ENCODE measurements at places on chromosomes 3 and 15. TPM values are rescaled to one million over a fixed set of nuclear protein-coding genes. Genes with fewer than 3 reads are reported as not detected.

DNA sequence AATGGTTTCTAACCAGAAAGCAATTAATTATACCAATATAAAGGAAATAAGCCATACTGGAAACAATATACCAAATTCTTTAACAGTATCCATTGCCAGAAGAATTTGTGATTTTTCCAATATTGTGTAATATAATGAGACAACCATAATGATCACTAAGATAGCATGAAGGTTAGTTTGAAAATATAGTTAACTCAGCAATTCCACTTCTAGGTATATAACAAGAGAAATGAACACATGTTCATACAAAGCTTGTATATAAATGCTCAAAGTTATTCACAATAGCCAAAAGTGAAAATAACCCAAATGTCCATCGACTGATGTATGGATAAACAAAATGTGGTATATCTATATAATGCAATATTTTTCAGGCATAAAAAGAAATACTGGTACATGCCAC, 369.1 kb downstream of the TBC1D5 start:
- DNase-seq: no peak

GRCh38 chr3:128077202-128077624, 25.0 kb downstream of the SEC61A1 start:
- no peak for DNase-seq

DNA sequence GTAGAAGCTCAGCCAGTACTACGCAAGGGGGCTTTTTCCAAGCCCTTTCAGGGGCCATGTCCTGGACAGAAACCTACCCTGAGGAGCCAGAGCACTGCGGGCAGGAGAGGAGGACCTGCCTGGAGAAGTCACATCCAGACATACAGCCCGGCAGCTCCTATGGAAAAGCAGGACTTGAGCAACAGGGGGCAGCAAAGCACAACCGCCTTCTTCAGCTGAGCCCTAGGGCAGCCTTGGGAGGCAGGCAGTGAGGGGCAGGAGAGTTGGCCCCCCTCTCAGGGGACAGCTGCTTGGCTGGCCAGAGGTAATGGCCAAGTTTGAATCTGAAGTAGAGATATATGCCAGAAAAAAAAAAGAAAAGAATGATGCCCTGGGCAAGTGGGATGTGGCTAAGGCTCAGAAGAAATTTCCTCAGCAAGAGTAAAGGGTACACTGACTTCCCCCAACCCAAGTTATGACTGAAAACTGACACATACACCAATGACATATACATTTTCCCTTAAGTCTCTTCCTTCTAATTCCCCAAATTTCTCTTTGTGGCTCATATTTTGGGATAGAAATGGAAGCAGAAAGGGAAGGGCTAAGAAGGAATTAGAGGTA, 56.9 kb downstream of the CYP19A1 start:
- no peak for DNase-seq

DNA sequence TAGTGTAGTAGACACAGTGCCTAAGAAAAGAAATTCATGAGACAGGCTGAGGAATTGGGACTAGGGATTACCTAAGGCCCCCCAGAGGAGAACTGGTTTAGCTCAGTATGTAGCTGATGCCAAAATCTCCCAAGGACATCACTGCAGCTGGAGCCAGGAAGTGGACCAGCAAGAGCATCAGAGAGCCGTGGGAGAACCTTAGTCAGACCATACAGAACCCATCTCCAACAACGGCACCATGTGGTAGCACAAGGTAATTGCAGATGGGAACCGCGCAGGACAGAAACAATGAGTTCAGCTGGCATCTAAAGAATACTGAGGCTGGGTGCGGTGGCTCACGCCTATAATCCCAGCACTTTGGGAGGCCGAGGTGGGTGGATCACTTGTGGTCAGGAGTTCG, 81.7 kb downstream of the WNT5A start:
- DNase-seq: no peak

GRCh38 chr15:27846722-27847395, 252.3 kb downstream of the OCA2 start:
- peak; percentile 58 for DNase-seq

DNA sequence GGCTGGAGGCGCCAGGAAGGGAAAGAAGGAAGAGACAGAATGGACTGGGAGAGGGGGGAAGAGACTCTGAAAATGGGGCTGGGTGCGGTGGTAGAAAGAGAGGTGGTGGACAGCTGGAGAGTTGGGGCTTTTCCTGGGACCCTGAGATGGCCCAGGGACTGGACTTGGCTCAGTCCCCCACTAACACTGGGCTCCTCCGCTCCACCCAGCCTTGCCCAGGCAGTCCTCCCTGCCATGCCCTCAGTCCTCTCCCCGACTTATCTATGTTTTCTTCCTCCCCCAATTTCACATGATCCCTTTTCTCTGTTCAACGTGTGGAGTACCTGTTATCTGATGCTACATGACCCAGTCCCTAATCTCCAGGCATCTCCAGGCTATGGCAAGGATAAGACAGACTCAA, 6.3 kb upstream of the HCN4 start:
- no peak for DNase-seq

DNA sequence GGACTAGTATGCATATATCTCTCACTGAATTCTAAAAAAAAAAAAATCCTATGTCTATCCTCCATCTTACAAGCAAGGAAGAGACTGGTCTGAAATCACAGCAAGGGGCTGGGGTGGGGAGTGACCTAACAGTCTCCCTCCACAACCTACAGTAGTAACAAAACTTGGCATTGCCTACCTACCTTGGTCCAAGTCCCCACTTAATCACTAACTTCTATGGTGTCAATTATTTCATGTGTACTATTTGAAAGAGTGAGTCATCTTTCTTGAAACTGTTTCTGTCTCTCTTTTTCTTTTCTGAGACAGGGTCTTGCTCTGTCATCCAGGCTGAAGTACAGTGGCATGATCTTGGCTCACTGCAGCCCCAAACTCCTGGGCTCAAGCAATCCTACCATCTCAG, 36.8 kb downstream of the CHAC1 start:
- DNase-seq: no peak

GRCh38 chr3:38588371-38588971, 61.0 kb downstream of the SCN5A start:
- DNase-seq: peak; percentile 95

DNA sequence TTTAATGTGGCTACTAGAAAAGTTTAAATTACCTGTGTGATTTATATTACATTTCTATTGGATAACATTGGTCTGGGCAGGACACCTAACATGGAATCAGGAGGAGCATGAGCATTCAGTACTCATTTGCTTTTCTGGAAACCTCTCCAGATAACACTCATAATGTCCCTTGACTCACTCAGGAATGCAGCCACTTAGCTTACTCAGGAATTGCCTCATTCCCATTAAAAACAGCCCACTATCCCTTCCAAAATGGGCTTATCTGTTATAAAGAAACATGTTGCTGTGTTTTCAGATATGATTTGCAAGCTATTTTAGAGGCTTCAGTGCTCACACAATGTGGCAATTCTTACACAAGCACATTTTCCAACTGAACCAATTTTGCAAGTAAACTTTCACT, 17.1 kb downstream of the GBE1 start:
- no peak for DNase-seq

DNA sequence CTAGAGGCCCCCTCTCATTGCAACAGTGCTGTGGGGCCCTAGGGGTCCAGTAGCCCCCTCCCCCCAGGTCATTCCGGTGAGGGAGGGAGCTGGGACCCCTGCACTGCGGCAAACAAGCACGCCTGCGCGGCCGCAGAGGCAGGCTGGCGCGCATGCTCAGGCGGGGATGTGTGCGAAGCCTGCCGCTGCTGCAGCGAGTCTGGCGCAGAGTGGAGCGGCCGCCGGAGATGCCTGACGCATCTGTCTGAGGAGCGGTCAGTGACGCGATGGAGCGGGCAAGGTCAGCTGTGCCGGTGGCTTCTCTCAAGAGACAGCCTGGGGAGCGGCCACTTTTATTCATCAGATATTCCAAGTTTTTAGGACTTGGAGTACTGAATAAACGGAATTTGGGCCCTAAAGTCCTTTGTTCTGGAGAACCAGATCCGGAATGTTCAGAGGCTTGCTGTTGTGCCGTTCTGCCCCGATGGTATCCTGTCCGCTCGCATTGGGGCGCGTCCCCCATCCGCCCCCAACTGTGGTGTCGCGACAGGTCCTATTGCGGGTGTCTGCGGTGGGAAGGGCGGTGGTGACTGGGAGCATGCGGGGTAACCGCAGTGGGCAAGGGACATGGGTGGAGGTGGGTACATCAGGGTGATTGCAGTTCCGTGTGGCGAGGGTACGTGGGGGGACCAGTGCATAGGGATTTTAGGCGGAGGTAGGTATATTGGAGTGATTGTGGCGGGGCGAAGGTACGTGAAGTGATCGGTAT, at the start of the genes SNRPN and SNURF:
SNRPN (plus strand) TSS at position 205 of the 748 bp plus-strand sequence. CDS start 19,467 bp downstream, outside the sequence.
SNURF (plus strand) TSS at position 205 of the 748 bp plus-strand sequence; CDS start at position 267, 62 bp downstream.
- DNase-seq: peak; percentile 82

DNA sequence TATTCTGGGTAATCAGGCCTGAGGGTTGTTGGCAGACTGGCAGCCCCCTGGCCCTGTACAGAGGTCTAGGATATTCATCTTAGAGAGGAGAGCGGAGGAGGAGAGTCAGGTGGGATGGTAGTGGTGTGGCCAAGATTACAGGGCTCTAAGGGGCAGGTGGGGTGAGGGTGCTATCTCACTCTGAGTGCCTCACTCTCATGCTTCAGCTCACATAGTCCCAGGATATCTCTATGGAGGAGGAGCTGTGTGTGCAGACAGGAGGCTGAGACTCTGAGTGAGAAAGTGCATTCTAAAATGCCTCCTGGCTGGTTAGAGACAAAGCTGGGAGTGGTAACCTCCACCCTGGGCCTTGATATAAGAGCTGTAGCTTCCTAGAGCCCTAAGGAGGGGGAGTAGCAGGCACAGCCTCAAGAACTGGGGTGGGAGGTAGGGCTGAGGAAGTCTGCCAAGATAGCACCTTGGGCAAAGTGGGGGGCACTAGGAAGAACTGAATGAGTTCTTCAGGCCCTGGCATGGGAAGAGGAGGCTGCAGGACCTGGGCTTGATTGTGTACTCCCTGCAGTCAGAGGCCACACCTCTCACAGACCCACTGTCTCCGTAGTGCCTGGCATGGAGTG, 39.9 kb downstream of the CLSTN2 start:
- peak; percentile 56 for DNase-seq

DNA sequence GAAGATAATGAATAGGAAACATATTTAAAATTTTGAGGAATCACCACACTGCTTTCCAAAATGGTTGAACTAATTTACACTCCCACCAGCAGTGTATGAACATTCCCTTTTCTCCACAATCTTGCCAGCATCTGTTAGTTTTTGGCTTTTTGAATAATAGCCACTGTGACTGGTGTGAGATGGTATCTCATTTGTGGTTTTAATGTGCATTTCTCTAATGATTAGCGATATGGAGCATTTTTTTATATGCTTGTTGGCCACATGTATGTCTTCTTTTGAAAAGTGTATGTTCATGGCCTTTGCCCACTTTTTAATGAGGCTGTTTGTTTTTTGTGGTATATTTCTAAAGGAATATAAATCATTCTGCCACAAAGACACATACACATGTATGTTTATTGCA, 166.3 kb downstream of the NECTIN3 start:
- DNase-seq: no peak

- DNase-seq: no peak
Measured at GRCh38 chr3:101779822-101780381, 891 bp downstream of the NXPE3 start.

DNA sequence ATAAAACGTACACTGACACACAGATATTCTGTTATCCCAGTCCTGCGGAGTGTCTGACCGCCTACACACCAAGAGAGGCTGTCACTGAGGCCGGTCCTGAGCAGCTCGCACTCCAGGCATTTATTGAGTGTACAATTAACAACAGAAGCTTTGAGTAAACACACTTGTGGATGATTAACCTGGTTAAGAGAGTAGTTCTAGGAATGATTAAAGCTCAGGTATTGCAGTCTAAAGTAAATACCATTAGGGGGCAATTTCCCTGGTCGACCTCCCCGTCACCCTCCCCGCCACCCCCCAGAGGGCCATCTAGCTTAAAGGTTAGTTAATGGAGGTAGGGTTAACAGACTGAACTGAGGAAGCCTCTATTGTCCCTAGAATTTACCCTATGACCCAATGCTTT, 1278.5 kb downstream of the NSUN3 start:
- no peak for DNase-seq

DNA sequence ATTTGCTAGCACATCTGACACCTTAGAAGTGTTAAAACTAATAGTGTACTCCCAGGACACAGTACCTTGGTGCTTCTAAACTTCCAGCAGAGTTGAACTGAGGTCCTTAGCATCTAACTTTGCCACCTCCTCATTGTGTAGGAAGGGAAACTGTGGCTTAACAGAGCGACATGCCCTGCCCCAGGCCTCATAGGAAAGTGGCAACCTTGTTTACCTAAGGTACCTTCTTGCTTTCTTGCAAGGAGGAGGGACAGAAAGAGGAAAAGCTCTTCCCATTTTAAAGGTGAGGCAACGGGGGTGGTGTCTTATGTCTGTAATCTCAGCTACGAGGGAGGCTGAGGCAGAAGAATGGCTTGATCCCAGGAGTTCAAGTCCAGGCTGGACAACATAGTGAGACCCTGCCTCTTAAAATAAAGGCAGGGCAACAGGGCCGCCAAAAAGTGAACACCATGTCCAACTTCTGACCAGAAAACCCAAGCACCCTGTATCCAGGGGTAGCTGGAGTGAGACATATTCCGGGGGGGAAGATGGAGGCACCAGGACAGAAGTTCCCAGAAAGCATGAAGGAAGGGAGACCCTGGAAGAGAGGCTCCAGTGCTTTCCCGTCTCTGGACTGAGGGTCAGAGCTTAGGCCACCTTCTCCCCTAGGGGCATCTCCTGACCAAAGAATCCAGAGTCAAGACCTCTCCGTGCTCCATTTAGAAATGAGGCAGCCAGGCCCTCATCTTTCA, 540 bp upstream of the KLHL40 start:
- no peak for DNase-seq

DNA sequence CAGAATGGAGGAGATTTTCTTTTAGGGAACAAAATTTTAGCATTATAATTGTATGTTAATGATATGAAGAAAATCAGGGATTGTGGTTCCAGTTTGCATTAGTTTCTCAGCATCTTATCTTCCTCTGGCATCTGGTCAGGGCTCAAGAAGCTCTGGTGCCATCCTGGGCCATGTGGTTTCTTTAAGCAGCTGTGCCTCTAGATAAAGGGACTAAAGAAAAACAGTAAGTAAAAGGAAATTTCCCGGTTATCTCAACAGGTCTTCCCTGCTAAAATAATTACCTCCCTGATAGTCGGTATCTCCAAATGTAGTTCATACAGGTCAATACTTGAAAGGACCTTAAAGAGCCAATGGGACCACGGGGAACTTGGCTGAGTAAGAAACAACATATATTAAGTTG, 375.1 kb upstream of the RBMS3 start:
- DNase-seq: no peak

Gene PYGO1
- 4.4 TPM for total RNA-seq

Gene KLF15
- total RNA-seq: 25.3 TPM

Gene SLITRK3
- total RNA-seq: 2.9 TPM

Gene KIF7
- total RNA-seq: 7.9 TPM

Gene SPTBN5
- total RNA-seq: 0.49 TPM

Gene C3orf70
- 5.6 TPM for total RNA-seq

Gene IL17RC
- 66.3 TPM for total RNA-seq

Gene C2CD4B
- total RNA-seq: 0.49 TPM

Gene EEF1AKMT4
- 5.6 TPM for total RNA-seq

Gene PTH1R
- 13.0 TPM for total RNA-seq

Measured in vagina (tissue), 2 donors.